ENCODE measurements at places on chromosomes 2 and 18.
A peak's percentile ranks its signal among the peaks of the same experiment; 100 is the strongest.

- DNase-seq, result no peak
Observed at GRCh38 chr2:39730685-39731302, 48.3 kb downstream of the THUMPD2 start.

- DNase-seq, result no peak
Observed at GRCh38 chr2:241762321-241762932, 14.2 kb upstream of the GAL3ST2 start.

- DNase-seq, result peak; percentile 74
Observed at GRCh38 chr2:47008381-47009252, 93.0 kb upstream of the MCFD2 start.

DNA sequence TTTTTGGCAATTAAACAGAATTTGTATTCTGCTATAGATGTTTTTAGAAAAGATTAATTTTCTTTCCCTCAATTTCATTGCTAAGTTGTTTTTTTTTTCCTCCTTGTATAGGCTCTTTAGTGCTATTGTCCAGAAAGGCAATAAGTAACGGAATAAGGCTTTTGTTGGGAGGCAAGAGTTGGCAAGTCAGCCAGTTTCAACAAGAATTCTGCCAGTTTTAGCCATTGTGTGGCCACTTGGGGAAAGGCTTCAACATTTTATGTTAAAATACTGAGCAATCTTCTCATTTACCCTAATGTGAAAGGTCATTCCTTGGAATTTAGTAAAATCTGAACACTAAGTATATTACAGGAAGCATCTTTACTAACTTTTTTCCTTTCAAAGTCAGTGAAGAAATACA is 9.6 kb downstream of the CALCRL start:
- no peak for DNase-seq

DNA sequence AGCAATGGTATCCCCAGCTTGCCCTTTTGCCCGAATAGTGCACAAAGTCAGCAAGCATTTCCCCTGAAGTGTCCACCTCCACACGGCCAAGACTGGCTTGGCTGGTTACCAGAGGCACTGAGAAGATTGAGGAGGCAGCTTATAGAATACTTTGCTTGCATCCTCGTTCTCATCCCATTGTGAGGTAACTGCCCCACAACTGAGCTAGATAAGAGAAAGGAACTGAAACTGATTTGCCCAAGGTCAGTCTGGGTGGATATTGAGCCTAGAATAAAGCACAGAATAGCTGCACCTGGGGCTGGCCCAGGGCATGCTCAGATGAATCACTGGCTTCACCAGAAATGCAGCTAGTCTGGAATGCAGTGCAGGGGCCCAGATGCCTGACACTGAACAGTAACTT is 32.7 kb upstream of the MAP4K3 start:
- no peak for DNase-seq

GRCh38 chr18:49072940-49073339 is 122.2 kb upstream of the SMAD7 start:
- no peak for DNase-seq

- DNase-seq, result peak; percentile 72
Observed at GRCh38 chr2:28566521-28567041, 70.7 kb downstream of the PLB1 start.

GRCh38 chr2:58740426-58740825 is 499.3 kb upstream of the FANCL start:
- no peak for DNase-seq

DNA sequence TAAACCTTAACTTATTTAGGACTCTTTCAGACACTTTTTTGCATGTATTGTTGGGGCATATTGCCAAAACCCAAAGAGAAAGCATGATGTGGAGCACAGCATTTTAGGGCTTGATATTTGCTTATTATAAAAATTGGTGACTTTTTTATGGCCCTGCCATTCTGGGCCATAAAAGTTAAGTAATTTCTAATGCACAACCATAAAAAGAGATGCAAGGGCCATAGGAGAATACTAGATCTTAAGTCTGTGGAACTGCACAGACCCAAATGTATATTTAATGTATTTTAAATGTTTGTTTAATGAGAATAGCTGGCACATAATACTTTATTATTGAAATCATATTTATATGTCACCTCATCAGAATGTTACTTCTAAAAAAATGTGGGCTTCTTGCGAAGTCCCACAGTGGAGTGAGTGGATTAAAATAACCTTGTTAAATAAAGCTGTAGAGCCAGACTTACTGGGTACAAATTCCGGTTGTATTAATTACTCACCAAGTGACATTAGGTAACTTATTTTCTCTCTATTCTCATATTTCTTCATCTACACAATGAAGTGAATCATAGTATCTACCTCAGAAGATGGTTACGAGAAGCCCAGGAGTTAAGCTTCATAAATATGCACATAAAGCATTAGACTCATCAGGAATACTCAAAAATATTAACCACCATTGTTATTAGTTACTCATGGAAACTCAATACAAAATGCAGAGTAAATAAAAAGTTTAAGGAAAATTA is 52.2 kb downstream of the HNMT start:
- DNase-seq, result no peak

DNA sequence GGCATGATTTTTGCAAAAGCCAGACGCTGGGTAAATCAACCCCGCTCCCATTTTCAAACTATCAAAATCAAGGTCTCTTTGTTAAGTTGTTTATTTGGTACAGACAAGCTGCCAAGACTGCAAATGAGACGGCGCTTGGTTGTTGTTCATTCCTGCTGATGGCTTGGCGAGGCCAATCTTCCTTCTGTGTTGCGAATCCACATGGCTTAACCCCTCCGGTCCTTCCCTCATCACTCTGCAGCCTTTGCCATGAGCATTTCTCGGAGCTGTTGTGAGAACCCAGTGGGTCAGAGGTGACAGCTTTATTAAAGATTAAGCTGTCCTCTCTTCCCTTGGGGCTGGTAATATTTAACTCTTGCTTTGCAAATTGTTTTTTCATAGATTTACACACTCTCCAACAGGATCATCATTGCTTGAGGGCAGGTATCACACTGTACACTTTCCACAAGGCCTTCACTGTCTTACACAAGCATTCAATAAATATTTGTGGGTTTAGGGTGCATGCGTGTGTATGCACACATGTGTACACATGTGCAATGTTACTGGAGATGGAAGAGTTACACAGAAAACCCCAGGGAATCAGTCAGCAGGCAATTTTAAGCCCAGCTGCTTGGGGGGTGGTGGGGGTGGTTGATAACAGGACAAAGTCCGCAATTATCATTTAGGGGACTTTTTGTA is 27.8 kb upstream of the KCNF1 start:
- no peak for DNase-seq

DNA sequence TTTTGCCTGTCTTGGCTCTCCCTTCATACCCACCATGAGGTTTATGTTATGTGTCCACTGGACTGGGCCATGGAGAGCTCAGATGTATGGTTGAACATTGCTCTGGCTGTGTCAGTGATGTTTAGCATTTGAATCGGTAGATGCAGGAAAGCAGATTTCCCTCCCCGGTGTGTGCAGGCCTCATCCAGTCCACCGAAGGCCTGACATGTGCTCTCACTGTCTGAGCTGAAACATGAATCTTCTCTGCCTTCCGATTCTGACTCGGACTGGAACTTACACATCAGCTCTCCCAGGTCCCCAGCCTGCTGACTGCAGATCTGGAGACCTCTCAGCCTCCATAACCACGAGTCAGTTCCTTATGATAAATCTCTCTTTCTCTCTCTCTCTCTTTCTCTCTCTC is 72.4 kb upstream of the SLC66A3 start:
- no peak for DNase-seq

GRCh38 chr2:175203621-175204496 is 22.3 kb upstream of the ATP5MC3 start:
- DNase-seq, result no peak

DNA sequence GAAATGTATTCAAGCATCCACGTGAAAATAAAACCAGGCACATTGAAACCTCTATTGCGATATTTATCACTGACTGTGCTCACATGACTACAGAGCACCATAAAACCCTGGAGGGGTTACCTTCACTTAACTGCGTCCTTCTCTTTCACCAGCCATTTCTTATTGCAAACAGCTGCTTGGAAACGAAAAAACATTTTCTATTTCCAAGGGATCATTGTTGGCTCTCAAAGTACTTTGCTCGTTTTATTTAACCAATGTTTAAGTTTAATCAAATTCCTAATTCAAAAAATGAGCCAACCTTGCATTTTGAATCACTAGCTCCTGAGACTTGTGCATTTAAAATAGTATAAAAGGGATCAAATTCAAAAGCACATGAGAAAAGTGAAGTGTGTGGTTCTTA is 134.4 kb downstream of the OSR1 start:
- DNase-seq, result no peak

DNA sequence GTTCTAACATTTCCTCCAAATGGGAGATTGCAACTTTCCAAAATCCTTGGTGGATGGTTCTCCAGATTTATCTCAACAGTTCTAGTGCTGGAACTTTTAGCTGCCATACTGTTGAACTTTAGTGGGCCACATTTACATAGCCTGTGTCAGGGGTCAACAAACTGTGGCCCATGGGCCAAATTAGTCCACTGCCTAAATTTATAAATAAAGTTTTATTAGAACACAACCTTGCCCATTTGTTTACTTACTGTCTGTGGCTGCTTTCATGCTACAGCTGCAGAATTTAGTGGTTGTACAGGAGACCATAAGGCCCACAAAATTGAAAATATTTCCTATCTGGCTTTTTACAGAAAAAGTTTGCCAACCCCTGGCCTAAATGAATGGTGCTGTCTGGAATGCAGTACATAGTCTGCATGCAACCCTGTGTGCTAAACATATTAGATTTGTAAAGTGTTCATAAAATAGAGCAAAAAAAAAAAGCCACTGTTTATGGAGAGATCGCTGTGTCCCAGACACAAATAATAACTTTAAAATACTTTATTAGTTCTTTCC is 30.3 kb downstream of the MGAT5 start:
- DNase-seq, result no peak

DNA sequence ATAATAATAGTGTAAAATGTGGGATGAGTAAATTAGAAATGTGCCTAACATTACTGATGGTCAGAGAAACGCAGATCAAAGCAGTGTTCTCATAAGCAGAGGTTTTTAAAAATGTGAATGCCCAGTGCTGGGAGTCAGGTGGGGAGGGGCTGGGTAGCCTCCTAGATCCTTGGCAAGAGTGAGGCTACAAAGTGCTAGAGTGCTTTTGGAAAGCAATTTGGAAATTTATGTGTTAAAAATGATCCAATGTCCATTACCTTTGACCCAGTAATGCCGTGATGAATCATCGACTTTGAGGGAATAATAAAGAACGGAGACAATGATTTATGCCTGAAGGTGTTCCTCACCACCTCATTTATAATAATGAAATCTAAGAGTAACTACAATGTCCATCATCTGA is 44.9 kb upstream of the TWIST2 start:
- no peak for DNase-seq

DNA sequence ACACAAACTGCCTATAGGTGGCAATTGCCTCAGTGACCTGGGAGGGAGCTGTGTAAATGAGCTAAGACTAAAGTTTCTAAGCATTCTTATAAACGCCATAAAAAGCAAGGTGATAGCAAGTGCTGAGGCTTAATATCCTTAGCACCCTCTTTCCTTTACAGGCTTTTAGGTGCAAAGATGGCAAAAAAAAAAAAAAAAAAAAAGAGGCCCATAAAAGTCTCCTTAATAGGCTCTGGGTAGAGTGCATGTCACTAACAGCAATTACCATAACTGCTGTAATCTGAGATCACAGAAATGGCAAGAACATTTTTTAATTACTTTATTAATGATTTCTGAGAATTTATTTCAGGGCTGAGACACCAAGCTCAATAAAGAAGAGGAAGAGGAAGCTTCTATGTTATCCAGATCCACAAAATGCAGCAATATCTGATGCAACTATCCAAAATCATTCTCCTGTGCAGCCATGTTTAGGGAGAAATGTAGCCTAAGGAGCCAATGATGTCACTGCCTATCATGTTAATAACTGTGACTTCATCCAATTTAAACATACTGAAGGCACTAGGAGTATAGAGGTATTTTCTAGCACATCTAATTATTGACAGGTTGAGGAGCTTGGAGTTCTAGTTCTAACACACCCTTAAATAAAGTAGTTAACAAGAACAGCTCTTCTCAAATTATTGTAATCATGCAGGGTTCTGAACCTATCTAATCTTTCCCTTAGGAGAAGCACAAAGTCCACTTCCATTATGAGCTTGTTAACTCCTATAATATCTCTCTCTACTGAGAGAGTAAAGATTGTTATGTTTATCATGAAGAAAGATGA is 804.3 kb upstream of the ACVR2A start:
- DNase-seq, result no peak

GRCh38 chr2:138615257-138615656 is 113.7 kb downstream of the SPOPL start:
- no peak for DNase-seq

DNA sequence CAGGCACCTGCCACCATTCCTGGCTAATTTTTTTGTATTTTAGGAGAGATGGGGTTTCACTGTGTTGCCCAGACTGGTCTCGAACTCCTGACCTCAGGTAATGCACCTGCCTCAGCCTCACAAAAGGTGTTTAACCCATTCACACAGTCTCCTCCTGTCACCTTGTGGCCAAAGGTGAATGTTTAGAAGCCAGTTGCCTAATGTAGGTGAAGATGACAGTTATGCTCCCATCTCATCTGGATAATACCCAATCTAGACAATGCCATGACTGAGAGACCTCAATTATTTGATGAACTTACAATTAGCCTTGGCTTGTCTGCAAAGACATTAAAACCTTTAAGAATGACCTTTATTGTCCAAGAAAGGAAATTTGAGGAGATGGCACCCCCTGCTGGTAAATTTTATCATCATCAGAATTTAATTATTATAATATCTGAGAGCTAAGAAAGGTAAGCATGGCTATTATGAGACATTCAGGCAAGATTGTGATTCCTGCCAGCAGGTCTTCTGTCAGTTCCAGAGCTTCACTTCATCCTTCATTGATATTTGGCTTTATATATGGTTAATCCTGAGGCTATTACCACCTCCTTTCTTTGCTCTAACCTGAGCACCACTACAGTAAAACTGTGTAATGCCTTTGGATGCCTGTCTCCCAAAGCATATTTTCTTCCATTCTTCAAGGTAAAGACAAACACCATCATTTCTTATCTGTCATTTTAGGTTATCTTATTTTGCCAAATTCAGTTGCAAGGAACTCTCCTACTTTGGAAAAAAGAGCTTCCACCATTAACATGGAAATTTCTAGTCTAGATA is 117.6 kb downstream of the FAM124B start:
- no peak for DNase-seq

GRCh38 chr2:668000-668398 is 9.2 kb downstream of the TMEM18 start:
- DNase-seq, result no peak

GRCh38 chr2:235647264-235647663 is 153.4 kb downstream of the AGAP1 start:
- DNase-seq, result no peak

Data from hypothalamus (tissue), 51 donors.